ENCODE measurements at places on chromosomes 6 and 20.

- no peak for DNase-seq
Measured at GRCh38 chr6:69948479-69949114, 82.2 kb downstream of the COL19A1 start.

GRCh38 chr20:14992153-14992552 is 654.7 kb upstream of the FLRT3 start:
- DNase-seq, result no peak

DNA sequence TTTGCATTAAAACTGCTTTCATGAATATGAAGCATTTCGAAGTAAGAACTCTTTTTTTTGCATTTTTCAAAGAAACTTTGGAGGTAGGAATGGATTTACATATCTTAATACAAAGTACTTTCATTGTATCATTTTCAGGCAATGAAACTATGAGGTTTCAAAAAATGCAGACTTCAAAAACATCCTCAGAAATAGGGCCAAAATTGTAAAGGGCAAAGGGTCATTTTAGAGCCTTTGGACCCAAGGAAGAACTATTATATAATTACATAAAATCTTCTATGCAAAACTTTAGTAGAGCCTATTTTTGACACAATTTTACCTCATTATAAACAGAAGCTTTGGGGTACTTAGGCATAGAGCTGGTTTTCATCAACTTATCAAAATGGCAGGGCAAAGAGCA is 4.9 kb downstream of the PRKN start:
- DNase-seq, result no peak

DNA sequence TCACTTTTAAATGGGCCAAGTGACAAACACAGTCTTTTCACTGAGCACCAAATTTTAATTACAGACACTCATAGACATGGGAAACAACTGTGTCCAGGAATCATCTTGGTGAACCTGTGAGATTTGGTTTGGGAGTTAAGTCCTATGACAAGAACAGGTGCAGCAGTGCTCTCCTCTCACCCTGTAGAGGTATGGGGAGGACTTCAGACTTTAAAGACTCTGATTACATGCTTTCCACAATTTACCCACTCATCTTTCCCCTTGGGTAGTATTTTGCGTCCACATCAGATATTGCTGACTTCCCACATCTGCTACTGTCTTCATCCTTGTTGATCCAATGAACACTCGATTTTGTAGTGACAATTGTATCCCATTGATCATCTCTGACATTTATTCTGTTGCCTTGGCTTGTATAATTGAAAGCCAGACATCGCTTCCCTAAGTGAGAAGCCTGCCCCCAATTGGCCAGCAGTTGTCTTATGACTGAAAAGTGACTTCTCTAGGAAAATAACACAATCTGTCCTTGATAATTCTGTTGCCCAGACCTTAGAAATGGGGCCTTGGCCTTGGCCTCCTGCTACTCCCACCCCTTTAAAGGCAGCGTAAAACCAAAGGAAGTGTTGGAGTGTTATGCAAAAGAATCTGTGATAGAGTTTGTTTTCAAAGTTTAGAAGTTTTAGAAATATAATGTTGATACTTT is 40.0 kb downstream of the TXLNB start:
- no peak for DNase-seq

DNA sequence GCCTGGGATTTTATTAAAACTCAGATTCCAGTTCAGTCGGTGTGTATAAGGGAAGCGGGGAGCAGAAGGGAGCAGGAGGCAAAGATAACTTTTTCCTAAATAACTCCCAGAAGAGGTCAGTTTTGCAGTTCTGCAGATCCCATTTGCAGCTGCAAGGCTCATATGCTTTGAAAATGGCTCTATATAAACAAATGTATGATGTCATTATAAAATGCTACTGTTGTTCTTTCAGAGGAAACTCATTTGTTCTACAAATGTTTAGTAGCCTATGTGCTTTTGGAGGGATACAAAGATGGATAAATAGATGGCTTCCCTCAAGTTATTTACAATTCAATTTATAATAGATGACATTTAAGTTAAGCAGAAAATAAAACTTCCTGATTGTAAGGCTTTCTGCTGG is 29.2 kb upstream of the DSP start:
- no peak for DNase-seq

DNA sequence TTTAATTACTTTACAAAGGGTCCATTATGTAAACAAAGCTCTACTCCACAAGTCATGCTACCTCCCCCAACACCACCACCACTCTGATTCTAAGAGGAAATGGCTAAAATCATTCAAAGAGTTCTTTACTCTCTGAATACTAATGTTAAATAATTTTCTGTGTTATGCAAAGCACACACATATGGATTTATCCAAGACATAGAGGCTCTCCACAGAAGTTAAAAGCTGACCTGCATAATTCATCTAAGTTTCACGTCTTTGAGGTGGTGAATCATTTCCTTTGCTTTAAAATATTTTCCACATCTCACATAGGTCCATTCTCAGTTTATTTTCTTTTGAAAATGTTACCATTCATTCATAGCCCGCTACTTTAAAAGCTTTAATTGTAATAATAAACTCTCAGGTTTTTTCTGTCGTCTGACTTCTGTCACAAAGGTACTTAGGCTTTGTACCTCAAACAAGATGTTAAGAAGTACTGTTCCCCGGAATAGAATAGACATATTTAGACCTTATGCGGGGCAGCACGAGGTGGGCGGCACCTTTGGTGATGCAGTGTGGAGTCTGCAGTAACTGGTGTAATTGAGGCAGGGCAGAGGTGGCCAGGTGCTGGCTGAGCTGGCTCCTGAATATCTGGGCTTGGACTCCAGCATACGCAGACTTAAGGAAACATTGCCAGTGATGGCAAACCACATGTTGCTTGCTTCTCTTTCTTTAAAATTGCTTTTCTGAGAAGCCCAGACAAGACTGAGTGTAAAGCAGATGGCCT is 55.8 kb downstream of the KIF6 start:
- no peak for DNase-seq

GRCh38 chr6:126170433-126170832 is 169.5 kb upstream of the CENPW start:
- DNase-seq, result no peak

DNA sequence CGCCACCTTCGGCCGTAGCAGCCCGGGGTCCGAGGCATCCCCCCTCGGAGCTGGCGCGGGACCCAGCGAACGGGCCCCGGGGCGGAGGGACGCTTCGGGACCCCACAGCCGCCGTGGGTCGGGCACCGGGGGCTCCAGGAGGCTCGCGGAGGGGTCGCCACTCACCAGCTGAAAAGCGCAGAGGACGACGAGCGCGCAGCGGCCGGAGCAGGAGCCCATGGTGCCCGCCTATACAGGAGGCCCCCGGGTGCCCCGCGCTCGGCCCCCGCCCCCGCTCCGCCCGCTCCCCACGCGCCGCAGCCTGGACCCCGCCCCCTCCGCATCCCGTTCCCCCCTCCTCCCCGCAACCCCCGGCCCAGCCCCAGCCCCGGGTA is at the start of gene NKAIN4:
NKAIN4 (minus strand) TSS at position 232 of the 374 bp plus-strand sequence; CDS start at position 219, 13 bp downstream.
- DNase-seq, result no peak

GRCh38 chr6:55778705-55779104 is 96.7 kb downstream of the BMP5 start:
- DNase-seq, result no peak

- DNase-seq, result no peak
Measured at GRCh38 chr6:118659513-118660217, 8.3 kb upstream of the CEP85L start.

GRCh38 chr6:20440296-20440695 is 38.6 kb downstream of the E2F3 start:
- no peak for DNase-seq

- DNase-seq, result no peak
Measured at GRCh38 chr6:131073577-131073976, 10.5 kb upstream of the EPB41L2 start.

- DNase-seq, result no peak
Measured at GRCh38 chr6:135002974-135003703, 51.5 kb downstream of the HBS1L start.

DNA sequence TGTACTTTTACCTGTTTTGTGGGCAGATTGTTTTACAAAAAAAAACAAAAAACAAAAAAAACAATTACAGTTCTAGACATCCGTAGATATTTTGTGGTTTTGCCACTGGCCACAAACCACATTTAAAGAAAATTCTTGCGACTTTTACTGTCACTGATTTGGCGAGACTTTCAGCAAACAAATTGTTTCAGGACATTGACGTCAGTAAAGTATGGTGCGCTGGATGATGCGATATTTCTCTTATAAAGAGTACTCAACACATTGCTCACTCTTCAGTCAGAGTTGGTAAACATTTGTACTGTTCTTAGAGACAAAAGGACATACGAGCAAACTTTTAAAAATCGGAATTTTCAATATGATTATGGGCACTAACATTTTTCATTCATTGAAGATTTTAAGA is 229.8 kb downstream of the HAO1 start:
- DNase-seq, result no peak
